ENCODE measurements at places on chromosomes 3 and 15.

- DNase-seq = no peak
Observed at GRCh38 chr3:31232055-31233025, 300.4 kb upstream of the STT3B start.

DNA sequence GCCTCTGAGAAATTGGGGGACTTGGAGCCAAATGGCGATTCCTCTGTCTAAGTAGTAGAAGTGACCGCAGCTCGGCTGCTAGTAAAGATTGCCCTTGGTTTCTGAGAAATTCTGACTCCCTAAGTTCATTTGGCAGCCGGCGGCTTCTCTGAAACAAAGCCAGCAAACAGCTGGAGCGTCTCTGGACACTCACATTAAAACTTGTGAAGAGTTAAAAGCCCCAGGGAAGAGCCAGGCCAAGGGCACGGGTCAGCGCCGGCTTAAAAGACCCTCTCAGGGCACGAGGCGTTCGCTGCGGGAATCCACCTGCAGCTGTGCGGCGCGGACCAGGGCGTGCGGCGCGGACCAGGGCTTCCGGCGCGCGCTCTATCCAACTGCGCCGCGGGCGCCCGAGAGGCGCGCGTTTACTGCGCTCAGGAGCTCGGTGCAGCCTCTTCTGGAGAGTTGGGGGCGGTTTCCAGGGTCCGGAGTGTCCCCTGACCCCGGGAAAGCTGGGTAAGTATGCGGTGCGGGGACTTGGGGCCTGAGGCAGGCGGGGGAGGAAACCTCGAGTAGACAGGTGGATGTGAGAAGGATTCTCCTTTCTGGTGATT, at the start of gene COL6A5:
TSS of gene COL6A5 (plus strand) at position 186 of the 593 bp plus-strand sequence. CDS start 27,967 bp downstream, outside the sequence.
- DNase-seq = peak; percentile 32

DNA sequence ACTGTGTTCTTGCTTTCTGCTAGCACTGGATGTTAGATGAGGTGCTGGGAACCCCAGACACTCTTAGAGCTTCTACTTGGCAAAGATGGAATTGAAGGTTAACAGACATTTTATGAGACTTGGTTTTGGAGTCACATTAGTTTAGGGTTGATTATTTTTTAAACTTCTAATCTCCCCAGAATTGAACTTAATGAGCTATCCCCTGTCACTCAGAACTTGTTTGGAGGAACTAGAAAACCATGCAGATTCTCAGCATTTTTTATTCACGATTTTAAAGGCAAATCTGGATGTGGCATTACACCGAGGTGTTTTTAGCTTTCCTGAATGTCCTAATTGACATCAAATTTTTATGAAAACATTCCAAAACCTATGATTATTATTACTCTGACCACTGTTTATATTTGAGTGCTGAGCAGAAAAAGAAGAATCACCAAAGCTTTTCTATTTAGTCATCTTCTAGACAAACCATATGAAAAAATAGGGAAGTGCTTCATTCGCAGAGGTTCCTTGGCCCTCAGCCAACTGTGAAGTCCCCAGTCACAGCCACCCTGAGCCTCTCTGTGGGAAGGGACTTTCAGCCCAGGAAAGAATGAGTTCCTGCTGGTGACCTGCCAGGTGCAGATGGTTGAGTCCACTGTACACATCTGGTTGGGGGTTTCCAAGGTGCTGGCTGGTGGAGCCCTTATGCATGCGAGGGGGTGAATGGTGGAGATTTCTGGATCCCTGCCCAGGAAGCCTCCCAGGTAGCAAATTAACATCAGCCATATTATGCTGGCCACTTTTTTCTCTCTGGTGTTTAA, 196.0 kb upstream of the TOPAZ1 start:
- DNase-seq = no peak

GRCh38 chr15:90836296-90836871, 32.0 kb upstream of the FURIN start:
- DNase-seq = no peak

DNA sequence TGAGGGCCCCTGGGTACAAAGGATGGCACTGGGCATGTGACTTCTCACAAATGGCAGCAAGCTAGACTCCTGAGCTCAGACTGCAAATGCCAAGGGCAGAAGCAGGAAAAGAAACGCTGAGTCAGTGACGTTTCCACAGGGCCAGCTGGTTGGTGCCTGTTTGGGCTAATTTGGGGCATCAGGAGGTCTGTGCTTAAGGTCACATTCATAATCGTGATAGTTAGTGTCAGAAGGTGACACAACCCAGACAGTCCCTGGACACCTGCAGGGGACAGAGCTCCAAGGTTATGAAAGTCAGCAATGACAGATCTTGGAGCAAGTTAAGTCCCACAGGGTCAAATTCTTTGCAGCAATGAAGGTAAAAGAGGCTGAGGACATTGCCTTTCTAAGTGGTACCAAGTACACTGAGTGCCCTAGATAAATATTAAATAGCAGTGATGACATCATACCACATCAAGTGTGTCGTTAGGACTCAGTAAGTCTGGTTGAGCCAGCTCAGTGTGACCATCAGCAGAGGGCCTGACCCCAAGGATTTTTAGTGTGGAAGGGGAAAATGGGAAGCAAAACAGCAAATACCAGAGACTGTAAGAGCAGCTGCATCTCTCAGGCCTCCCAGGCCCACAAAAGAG, 556.9 kb upstream of the CFAP20DC start:
- no peak for DNase-seq

DNA sequence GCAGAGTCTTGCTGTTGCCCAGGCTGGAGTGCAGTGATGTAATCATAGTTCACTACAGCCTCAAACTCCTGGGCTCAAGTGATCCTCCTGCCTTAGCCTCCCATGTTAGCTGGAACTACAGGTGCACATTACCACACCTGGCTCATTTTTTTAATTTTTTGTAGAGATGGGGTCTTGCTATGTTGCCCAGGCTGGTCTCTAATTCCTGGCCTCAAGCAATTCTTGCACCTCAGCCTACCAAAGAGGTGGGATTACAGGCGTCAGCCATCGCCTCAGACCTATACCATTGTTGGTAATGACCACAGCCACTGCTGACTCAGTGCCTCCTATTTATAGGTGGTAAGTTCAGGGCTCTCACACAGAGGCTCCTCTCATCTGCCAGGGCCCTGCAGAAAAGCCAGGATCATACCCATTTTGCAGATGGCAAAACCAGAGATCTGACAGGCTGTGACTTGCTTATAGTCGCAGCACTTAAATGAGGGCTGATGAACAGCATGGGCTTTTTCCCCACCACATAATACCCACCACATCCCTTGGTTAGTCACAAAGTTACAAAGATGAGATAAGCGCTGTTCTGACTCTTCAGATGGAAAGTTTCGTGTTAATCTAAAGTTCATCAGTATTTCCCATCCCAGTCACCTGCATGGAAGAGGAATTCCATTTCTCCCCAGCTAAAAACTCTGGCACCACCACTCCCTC, 21.8 kb upstream of the SPATA12 start:
- DNase-seq = no peak

GRCh38 chr3:127674101-127674721, 1.5 kb downstream of the ABTB1 start:
- no peak for DNase-seq

GRCh38 chr3:127170814-127171213, 22.1 kb upstream of the PRR23E start:
- DNase-seq = no peak

DNA sequence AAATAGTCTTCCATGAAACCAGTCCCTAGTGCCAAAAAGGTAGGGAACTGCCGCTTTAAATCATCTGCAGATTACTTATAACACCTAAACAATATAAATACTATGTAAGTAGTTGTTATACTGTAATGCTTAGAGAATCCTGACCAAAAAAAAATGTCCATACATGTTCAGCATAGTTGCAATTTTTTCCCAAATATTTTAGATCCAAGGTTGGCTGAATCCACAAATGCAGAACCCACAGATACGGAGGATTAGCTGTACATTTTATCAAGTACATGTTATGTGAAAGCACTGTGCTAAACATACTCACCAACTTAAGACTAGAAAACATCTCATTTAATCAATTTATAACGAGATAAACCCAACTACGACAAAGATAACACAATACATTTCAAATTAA, 9.3 kb downstream of the MSL2 start:
- no peak for DNase-seq

DNA sequence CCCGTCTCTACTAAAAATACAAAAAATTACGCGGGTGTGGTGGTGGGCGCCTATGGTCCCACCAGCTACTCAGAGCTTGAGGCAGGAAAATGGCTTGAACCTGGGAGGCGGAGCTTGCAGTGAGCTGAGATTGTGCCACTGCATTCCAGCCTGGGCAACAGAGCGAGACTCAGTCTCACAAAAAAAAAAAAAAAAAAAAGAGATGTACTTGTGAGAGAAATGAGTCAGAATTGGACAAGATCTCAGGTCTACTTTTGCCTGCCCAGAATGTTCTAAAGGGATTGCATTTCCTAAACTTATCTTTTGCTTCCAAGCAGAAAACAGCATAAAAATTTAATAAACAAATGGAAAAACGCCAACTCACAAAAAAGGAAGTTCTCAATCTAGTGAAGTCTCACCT, 167.5 kb downstream of the NR2F2 start:
- no peak for DNase-seq

DNA sequence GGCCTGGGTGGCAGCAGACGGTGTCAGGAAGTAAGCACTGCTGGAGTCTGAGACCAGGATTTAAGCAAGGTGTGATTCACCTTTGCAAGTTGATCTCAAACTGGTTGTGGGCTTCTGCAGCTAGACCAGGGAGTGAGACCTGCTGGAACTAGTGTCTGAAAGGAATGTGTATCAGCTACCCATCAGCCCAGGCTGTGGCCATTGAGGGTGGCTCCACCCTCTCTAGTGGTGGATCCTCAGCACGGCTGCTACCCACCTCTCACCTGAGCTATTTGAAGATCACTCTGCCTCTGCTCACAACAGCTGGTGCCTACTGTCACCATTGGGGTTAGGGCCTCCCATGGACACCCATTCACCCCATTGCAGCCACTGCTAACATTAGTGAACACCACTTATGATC, 140.3 kb upstream of the DCBLD2 start:
- DNase-seq = no peak

DNA sequence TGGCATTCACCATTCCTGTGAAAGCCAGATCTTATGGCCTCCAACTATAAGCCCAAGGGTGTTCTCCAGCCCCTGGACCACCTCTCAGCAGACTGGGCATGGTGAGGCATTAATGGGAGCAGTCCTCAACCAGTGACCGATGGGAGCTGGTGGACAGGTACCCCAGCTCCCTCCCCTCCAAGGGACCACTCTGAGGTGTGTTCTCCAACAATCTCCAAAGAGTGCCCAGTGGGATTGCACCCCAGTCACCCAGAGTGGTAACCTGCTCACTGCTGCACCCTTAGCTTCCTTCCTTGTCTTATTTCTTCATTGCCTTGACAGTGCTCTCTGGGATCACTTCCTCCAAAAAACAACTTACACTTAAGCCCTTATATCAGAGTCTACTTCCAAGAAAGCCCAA, 8.2 kb upstream of the ITGA11 start:
- DNase-seq = no peak

DNA sequence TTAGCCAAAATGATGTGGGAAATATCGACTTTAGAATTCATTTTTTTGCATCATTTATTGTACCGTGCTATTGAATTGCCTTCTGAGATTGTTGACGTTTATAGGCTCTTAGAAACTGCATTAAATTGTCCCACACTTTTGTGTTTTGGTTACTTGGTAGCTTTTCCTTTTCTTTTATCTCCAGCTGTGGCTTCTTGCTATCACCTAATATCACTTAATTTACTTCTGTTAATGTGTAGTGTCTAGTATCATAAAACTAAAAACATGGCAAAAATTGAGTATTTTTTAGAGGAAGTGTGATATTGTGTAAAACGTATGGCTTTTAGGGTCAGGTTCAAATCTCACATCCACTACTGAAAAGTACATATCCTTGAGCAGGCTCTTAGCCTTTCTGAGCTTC, 11.2 kb downstream of the TMOD3 start:
- DNase-seq = no peak

DNA sequence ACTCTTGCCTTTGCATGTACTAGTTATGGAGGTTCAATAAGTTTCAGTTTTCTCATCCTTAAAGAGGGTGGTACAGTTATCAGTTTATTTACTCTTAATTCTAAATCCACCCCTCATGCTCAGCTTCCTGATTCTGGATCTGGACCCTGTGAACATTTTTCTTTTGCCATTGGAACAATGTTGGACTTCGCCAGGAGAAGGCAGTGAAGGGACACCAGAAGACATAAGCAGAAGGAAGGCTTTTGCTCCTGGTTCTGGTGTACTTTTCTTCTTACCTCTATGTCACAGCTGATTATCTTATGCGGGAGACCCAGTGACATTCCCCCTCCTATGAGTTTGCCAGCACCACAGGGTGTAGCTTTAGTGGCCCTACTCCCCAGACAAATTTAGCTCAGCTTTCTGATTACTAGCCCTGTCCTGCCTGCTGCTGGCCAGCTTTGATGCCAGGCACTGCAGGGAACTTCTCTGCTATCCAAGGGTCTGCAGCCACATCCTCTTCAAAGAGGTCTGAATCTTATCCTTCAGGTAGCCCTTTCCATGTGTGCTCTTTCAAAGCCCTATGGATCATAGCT, 466.3 kb upstream of the EPHA3 start:
- DNase-seq = no peak

DNA sequence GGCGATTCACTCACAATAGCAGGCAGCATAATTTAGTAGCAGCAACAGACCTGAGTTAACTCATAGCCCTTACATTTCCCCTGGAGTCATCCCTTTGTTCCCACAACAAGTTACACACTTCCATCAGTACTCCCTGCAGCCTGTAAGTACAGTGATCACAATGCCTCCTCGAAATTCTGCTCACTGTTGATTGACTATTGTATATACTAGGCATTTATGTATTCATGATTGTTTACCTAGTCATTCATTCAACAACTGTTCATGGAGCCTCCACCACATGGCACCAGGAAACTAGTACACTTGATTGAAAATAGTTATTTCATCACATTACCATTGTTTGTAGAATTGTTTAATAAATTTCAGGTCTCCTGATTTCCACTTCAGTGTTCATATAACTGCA, 71.4 kb upstream of the P3H2 start:
- DNase-seq = no peak

DNA sequence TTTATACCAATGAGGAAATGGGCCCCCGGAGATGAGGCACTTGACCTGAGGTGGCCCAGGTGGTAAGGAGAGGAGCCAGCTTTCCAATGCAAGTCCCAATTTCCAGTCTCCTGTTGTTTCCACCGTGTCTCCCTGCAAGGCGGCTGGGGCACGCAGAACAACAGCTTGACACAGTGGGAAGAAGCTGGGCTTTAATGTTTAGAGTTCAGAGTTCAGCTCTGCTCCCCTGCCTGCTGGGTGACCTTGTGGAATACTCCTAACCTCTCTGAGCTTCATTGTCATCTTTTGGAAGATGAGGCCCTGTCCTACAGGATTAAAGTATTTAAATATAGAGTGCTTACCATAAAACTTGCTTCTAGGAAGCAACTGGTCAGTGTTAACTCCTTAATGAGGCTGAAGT, 80.3 kb downstream of the SMAD3 start:
- DNase-seq = no peak

GRCh38 chr15:72358650-72359171, 17.1 kb downstream of the HEXA start:
- DNase-seq = no peak

- DNase-seq = no peak
Observed at GRCh38 chr3:143526011-143526545, 322.2 kb downstream of the SLC9A9 start.

Data from HEK293T (cell line).